ENCODE measurements at places on chromosomes 16 and 17.

GRCh38 chr16:27235055-27235937, 32.0 kb downstream of the KDM8 start:
- DNase-seq, result peak; percentile 84

DNA sequence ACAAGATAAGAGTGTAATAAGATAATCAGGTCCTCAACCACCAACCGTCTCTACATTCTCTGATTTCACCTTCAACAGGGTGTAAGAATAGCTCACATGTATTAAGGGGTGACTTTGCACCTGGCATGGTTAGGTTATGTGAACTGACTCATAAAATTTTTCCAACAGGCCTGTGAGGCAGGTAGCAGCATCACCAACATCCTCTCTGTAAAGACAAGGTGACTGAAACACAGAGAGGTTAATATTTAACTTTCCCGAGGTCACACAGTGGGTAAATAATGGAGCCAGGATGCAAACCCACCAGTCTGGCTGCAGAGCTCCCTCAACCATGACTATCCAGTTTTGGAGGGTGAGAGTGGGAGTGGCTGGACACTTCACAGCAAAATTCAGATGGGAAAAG, 317.2 kb downstream of the C16orf95 start:
- DNase-seq, result no peak

- DNase-seq, result no peak
These were observed 116.8 kb downstream of the WSCD1 start for GRCh38 chr17:6186998-6187397.

DNA sequence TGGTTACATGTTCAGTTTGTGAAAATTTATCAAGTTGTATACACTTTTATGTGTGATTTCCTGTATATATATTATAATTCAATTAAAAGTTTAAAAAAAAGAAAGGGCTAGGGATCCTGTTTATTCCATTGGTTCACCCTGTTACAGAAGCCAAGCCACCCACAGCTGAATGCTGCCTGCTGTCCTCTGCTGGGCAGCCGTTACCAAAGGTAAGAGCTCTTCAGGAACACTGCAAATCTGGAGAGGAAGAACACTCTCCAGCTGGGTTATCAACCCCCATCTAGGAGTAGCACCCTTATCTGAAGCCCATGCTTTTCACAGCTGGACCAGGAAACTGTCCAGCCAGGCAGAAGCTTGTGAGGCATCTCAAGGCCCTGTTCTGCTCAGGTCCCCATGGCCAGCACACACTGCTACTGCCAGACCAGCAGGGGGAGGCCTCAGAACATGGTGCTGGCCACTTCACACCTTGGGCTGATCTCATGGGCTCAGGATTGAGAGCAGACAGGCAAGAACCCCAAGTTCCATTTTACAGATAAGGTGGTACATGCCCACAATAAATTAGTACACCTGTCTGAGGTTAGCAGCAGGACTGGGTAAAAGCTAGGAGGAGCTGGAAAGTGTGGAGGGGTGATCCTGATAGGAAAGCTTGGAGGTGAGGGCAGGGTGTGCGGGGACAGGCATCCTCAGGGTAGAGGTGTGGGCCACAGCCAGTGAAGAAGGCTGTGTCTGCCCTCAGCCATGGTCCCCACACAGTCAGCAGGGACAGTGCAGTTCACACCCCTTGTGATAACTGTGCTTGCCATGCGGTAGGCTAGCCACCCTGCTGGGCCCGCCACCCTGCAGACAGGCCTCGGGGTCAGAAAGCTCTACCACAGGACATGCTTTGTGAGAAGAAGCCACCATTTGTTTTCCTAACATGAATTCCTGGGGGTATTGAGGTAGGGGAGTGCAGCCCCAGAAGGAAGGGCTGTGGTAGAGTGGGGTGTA, 54.3 kb upstream of the SREBF1 start:
- DNase-seq, result peak; percentile 37

DNA sequence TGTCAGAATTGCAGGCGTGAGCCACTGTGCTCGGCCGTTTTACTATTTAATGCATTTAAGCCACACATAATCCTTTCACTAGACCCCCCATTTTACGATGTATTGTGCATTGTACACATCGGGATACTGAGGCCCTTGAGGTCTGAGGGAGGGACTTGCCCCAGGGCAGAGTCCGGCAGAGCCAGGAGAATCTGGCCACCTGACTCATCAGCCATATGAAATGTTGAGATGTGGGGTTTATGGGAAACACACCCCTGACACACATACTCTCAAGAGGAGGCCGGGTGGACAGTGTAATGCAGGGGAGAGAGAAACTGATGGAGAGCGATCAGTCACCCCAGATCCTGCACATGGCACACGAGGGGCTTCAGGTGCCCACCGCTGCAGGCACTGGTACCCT, 196.6 kb downstream of the ZNF423 start:
- DNase-seq, result no peak

DNA sequence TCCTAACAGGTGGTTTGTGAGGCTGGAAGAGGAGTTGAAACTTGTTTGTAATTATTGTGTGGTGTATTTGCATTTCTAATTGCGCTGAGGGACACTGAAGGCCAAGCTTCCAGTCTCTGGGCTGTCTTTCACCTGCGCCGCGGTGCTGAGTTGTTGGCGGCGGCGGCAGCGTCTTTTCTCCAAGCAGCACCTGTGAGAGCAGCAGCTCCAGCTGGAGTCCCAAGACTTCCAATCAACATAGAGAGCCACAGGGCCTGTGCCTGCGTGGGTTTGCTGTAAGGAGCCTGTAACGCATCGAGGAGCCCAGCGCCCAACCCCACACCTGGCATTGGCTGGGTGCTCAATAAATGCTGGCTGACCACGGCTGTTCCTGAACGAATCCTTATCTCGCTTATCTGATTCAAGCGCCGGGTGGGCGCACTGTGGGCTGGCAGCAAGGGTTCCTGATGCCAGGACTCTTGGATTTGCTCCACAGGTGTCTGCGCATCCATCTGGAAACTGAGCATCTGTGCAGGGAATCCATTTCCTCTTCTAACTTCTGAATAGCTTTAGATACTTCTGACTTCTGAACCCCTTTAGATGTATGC, 138.1 kb downstream of the ASIC2 start:
- DNase-seq, result no peak

DNA sequence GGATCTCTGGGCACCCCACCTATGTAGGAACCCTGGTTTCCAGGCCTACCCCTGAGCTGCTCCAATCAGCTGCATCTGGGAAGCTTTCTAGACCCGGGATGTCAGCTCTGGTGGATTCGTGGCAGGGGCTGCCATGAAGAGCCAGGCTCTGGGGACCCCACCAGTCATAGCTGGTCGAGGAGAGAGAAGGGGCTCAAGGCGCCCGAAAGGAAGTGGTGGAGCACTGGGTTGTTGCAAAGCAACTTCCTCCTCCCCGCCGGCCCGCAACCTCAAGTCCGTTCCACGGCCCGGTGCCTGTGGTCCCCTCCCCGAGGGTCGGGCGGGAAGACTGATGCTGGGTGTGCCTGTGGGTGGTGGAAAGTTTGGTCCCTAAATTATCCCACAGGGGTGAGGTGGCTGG, 10.2 kb downstream of the TBKBP1 start:
- DNase-seq, result no peak

DNA sequence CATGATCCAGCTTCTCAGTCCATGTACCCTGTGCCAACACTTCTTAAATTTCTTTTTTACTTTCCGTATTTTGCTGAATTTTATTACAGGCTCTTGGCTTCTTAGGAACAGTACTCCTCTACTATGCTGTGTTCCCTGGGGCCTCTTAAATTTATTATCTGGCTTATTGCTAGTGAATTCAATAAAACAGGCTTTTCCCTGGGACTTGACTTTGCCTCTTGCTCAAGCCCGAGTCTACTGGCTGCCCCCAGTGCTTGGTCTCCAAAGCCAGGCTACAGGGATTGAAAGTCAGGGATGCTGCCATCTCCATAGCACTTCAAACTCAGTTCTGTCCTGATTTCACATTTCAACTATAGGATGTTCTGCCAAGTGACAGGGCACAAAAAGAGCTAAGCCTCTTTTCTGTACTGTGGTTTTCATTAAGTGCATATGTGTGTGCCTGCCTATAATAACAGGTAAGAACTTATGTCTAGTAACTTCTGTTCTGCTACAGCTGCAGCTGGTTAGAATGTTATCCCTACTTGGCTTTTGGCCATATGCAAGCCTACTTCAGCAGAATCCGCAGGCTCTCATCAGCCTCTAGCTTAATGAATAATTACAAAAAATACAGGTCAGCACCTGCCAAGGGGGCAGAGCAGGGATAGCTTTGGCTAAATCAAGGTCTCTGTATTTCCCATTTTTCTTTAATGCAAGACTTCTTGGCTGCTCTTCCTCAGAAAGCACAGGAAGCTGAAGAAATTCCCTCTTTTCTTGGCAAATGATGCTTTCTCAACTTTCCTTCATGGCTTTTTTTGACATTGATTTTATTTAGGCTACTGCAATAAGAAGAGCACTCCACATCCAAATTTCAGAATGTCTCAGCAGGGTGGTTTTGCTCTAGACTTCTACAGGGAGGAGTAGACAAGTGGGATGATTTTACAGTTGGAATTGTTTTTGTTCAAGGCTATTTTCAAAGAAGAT, 8.2 kb downstream of the FAM20A start:
- no peak for DNase-seq

DNA sequence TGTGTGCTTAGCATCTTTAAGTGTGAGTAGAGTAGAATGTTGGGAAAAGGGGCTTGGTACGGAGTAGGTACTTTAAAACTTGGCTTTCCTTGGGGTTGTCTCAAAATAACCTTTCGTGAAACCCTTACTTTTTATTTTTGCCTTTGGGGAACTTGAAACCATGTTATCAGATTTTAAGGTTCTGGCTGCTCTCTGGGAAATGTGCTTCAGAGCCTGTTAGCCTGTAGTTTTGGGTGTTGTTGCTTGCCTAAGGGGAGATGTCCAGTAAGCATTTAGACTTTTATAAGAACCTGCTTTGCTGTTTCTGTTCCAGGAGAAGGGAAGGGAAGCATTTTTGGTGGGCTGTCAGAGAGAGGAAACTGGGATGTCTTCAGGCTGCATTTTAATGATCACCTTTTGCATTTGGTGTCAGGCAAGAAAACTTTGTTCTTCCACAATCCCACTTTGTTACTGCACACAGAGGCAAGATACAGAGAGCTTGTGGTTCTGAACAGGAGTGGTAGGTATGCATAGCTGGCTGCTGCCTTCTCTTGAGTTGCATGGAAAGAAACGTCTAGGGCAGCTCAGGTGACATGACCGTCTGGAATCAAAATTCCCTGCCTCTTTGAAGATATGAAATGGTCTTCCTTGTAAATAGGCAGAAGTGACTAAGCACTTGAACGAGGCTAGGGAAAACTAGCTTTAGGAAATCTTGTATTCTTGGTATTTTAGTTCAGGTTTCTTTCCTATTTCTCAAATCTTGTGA, 1.7 kb downstream of the RABEP1 start:
- DNase-seq, result no peak

DNA sequence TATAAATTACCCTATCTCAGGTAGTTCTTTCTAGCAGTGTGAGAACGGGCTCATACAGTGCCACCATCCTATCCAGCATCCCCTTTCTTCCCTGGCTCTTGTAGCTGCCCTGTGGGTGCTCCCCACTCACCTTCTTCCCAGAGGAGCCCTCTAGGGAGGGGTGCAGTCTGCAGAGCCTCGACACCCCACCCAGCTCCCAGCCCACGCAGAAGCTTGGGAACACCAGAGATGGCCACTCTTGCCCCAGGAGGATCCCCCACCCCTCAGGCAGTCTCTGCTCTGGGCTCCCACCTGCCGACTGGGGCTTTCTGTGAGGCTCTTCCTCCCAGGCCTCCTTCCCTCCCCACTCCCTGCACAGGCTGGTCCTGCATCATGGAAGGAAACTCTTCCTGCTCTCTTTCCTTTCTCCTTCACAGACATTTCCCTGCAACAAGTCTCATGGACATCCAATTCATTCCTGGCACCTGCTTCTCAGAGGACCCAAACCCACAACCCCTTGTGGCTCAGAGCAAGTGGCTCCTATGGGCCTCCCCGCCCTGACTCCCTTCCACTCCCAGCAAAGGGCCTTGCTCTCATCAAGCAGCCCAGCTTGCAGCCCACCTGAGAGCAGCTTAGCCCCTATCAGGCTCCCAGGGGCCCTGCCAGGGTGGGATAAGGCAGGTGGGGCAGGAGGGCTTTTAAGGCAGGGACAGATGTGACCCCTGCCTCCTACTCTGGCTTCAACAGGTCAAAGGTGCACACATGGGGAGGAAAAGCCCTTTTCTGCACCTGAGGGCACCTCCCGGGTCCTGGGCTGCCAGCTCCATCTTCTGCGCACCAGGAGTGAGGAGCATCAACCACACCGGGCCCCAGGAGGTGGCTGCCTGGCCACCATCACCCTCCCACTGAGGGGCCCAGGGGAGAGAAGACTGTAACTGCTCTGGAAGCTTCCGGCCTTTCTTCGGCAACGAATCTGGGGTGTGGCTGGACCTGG, 263.8 kb upstream of the TNRC6C start:
- DNase-seq, result no peak

- DNase-seq, result no peak
These were observed 17.1 kb downstream of the MPRIP start for GRCh38 chr17:17059301-17059890.

GRCh38 chr16:15856182-15856581, 646 bp downstream of the MYH11 start:
- no peak for DNase-seq

GRCh38 chr17:36131421-36131820, 27.8 kb downstream of the CCL4 start:
- DNase-seq, result no peak

- peak; percentile 73 for DNase-seq
These were observed 38.5 kb downstream of the TBC1D16 start for GRCh38 chr17:79997011-79997660.

GRCh38 chr17:76527430-76528111, 9.9 kb downstream of the CYGB start:
- DNase-seq, result peak; percentile 32

DNA sequence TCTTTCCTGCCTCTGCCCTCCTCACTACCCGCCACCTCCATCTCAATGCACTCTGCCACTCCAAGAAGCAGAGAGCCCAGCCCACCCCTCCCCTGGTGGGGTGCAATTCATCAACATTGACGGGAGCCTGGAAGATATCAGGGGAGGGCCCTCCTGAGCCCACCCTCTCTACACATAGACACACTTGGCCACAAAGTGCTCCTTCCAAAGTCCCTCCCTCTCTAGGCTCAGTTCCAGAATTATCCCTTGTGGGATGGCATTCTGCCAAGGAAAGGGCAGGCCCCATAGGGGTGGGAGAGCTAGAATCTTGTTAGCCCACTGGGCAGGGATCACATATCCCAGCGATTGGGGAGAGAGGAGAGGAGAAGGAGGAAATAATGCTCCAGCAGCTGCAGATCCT, 66.2 kb downstream of the TMEM132E start:
- DNase-seq, result no peak

- no peak for DNase-seq
These were observed 124.9 kb downstream of the MRTFB start for GRCh38 chr16:14196011-14196410.

GRCh38 chr17:36932694-36933511, 4.4 kb upstream of the LHX1 start:
- no peak for DNase-seq

Data from activated CD4-positive, alpha-beta T cell treated with anti-CD3 and anti-CD28 coated beads, Interleukin-2, amount 50 U/mL, for 48 hours (primary cell).